ENCODE measurements at places on chromosomes 7 and 10.

- no peak for DNase-seq
Observed at GRCh38 chr7:69922026-69922803, 323.9 kb downstream of the AUTS2 start.

DNA sequence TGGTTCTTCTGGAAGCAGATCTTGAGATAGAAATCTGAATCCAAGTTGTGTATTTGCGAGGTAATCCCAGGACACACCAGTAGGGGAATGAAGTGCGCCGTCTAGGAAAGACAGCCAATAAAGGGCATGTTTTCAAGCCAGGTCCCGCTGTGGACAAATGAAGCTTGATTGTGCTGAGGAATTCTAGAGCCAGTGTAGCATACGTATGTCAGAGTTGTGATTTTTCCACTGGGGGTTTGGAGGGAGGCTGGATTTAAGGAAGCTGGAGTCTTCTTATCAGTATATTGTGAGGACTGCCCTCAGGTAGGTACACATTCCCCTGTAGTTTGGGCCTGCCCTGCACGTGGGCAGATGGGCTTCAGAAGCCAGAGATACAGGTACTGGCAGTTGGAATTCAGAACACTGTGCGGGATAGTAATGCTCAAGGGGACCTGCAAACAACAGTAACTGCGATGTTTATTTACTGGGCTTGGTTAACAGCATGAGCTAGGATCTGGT lies 50.9 kb downstream of the GALNT11 start:
- DNase-seq = peak; percentile 14

DNA sequence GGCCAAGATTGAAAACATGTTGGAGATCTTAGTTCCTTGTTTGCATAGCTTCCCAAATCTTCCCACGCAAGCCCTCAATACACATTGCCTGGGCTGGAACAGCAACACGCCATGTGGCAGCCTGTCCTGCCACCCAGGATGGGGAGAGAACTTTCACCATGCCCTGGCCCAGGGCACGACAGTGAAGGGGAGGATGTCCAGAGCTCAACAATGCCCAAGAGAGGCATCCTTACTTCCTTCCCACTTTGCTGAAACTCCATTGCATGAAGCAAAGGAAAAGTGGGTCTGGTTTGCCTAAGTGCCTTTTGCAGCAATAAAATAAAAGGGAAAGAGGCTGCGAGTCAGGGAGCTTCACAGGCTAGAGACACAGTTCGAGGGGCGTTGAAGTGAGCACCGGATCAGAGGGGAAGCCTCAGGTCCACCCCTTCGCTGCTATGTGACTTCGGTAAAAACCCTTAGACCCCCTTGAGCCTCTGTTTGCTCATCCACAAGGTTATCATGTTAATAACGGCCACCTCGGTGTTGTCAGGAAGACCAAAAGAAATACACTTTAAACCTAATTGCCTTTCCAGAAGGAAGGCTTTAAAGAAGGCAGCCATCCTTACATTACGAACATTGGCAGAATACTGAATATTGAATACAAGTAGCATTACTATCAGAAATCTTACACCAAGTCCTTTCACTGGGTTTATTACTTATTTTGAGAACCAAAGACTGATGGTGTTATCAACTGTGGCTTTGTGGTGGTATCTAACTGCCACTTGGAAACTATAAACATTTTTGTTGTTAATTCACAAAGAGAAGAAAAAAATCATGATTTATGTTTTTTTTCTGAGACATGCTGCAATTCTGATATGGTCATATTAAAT lies 133.3 kb downstream of the ICA1 start:
- no peak for DNase-seq

DNA sequence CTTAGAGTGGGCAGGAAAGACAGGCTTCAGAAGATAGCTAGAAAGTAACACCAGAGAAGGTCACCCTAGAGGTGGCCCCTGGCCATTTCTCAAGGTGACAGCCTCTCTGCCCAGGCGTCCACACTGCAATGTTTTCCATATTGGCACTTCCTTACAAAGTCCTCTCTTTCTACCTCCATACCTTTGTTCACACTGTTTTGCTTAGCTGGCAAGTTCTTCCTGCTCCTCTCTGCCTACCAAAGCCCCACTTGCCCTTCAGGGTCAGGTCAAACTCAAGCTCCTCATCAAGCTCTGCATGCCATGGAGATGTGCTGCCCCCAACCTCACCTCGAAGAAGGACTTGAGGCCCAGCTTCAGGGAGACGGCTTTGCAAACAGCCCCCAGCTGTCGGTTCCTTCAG lies 190.9 kb downstream of the KCNMA1 start:
- DNase-seq = no peak

DNA sequence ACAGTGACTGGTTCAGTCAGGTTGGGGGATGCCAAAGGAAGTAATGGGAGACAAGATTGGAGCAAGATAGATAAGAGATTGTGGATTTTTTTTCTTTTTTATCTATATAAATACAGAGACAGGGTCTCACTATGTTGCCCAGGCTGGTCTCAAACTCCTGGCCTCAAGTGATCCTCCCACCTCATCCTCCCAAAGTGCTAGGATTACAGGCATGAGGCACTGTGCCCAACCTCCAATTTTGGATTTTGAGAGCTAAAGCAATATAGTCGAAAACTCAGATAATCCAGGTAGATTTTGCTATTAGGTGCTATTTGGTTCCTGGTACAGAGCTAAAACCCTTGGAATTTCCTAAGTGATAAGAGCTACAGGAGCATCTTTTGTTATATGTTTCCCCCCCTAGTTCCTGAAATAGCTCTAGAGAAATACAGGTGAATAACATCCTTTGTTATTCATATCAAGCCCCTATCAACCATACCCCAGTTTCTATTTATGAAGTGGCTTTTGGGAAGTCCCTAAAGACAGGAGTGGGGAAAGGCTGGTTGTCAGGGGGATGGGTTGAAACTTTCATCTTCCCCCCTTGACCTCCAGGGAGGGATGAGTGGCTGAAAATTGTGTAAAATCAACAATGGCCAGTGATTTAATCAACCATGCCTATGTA lies 151.2 kb downstream of the CFTR start:
- DNase-seq = no peak

DNA sequence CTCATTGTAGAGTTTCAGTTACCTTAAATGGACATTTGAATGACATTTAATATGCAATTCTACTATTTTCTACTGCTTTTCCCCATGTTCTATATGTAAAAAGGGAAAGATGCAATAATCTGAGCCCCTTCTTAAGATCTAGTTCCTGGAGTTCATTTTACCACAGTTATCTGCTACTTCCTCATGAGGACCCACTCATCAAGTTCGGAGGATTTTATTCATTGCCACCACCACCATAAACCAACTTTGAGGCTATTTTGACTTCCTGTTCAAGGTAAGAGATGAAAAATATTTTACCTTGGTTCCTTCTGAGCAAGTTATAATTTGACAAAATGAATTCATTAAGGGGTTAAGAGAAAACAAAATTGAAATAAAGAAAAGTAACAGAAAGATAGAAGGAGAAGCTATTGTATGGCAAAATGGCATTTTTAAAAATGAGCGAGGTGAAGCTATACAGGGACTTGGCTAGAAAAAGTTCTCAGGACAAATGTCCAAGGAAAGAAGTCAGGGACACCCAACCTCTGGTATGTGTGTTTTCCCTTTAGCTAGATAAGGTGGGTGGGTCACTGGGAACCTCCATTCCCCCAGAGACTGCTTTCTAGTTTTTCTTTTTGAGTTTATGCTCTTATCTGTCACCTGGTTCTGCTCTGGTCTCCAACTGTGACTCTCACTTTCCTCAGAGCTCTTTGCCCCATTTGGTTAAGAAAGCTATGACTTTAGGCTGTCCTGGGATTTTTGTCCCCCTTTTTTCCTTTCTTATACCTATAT lies 14.9 kb upstream of the FAM3C start:
- no peak for DNase-seq

GRCh38 chr7:1624999-1625927 lies 44.8 kb upstream of the ELFN1 start:
- DNase-seq = no peak

- no peak for DNase-seq
Observed at GRCh38 chr10:61187601-61188000, 243.6 kb upstream of the RHOBTB1 start.

Data from epithelial cell of esophagus (primary cell).